ENCODE measurements at places on chromosomes 11 and 22.

DNA sequence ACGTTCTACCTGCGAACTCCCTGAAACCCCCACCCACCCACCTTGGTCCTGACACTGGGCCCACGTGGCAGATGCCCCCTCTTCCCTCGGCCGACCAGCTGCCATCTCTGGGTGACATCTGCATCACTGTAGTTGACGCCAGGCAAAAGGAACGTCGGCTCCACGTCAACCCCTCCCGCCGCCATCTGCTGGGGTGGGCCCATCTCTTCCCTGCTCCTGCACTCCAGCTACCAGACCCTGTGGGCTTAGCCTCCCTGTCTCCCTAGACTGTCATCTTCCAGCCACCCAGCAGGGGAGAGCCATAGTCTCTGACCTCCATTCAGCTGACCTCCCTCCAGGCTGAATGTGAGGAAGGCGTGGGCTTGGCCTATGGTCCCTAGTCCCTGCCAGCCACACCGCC lies 21.4 kb downstream of the CHID1 start:
- DNase-seq = no peak

DNA sequence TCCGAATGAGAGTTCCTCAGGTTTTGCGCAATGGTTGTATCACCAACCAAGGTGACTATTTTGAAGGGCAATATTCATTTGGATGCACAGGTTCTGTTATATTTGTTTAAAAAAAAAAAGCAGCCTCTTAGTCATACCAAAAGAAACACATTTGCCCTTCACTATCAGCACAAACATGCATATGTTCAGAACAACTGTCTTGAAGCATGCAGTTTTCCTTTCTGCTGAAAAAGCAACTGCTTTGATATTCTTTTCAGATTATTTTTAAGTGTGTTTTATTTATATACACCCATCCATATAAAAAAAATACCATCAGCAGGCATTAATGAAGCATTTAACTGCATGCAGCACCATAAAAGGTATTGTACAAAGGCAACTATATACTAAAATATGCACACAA lies 67.8 kb downstream of the RBFOX2 start:
- DNase-seq = no peak

DNA sequence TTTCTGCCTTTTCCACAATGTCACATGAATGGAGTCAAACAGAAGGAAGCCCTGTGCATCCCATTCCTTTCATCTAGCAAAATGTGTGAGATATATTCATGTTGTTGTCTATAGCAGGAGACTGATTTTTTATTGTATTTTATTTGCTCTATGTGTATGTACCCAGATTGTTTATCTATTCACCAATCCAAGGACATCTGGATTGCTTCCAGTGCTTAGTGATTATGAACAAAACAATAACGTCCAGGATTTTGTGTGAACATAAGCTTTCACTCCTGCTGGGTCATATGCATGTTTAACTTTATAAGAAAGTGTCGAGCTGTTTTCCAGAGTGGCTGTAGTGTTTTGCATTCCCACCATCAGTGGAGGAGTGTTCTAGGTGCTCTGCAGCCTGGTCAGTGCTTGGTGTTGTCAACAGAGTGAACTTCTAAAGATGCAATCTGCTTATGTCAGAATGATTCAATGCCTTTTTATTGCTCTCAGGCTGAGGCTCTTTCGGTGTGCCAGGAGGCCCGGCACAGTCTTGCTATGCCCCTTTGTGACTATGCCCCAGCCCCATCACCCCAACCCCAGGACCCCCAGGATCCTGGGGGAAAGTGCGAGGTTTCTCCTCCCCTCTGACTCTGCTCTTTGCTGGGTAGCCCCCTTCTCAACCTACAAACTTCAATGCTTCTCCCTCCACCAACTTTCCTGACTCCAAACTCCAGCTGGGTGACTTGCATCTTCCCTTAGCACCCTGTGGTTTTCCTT lies 19.9 kb upstream of the SYT13 start:
- no peak for DNase-seq

- no peak for DNase-seq
These were observed 2.6 kb upstream of the VWCE start for GRCh38 chr11:61297746-61298145.

DNA sequence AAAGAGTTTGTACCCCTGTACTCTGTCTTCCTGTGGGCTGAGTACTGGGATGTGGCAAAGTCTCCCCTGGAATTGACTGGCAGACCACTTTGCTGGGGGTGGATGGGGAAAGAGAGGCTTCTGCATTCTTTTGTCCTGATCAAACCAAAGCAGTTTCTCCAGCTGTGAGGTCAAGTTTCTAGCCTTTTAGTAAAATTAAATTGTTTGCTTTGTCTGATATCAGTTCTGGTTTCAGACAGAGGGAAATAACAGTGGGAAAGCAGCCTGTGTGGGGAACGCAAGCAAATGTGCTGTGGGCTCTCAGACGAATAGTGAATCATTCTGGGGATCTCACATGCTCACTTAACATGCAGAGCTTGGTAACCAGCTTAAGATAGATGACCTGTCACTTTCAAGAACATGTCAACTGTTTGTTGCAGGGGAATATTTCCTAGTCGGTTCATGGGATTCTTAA lies 151.6 kb downstream of the FAT3 start:
- DNase-seq = peak; percentile 45

DNA sequence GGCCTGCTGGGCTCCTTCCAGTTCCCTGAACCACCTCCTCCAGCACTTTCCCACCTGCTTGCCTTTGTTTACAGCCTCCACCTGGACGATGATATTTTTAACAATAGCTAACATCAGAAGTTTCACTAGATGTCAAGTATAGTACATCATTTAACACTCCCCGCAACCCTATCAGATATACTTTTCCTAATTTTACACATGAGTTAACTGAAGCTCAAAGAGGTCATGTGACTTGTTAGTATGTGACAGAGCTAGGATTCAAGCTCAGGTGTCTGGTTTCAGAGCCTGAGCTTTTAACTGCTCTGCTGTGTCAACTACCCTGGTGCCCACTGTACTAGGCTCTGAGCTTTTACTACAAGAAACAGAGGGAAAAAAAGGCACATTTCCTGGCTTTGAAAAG lies 14.3 kb upstream of the HPX start:
- DNase-seq = no peak

GRCh38 chr22:34055525-34056200 lies 135.4 kb upstream of the LARGE1 start:
- no peak for DNase-seq

- no peak for DNase-seq
These were observed 5.1 kb upstream of the IGSF9B start for GRCh38 chr11:133961890-133962289.

DNA sequence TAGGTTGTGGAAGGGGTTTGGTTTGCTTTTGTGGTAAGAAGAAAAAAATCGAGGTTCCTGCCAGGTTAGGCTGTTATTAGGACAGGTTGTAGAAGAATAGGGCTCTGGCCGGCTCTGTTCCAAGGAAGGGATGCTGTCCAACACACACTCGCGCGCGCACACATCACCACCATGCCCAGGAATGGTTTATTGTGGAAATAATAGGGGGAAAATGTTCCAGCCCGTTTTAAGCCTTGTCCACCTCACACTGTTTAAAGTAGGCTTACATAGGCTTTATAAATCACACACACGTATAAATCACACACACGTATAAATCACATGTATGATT lies 1.2 kb upstream of the ARHGAP20 start:
- no peak for DNase-seq

GRCh38 chr22:19811811-19812771 lies 42.6 kb downstream of the GNB1L start:
- no peak for DNase-seq

DNA sequence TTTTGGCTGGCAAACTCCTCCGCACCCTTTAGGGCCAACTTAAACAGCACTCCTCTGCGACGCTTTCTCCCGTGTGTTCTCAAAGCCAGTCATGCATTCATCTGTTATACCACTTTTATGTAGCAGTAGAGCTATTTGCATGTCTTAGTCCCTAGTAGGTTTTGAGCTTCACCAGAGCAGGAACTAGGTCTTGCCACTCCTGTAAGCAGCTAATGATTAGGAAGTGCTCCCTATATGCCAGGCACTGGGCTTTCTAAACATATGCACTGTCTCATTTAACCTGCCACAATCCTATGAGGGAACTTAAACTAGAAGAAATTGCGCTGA lies 180.8 kb downstream of the DBX1 start:
- DNase-seq = no peak

- DNase-seq = no peak
These were observed at the start of gene MSANTD2 for GRCh38 chr11:124800226-124800929. Gene MSANTD2 (minus strand): TSS chr11:124800406. CDS start chr11:124800380, 26 bp downstream.

DNA sequence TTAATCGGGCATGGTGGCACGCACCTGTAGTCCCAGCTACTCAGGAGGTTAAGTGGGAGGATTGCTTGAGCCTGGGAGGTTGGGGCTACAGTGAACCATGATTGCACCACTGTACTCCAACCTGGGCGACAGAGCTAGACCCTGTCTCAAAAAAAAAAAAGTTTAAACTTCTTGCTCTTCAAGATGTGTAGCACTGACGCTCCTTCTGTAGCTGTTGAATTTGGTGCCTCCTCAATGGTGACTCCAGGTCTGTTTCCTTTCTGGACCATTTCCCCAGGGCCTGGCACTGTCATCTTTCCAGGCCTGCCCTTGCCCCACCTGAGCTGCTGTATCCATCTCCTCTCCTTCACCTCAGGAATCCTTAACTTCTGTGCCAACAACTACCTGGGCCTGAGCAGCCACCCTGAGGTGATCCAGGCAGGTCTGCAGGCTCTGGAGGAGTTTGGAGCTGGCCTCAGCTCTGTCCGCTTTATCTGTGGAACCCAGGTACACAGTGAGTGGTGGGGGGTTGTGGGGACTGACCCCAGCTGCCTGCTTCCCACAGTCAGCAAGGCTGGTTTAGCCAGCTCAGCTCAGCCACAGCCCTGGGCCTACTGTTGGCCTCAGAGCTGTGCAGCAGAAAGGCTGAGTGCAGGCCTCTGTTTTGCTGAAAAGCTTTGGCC lies 2.1 kb downstream of the GCAT start:
- no peak for DNase-seq

- DNase-seq = no peak
These were observed 866.2 kb downstream of the TBC1D22A start for GRCh38 chr22:47628477-47629272.

- no peak for DNase-seq
These were observed 94.1 kb downstream of the SWAP70 start for GRCh38 chr11:9757809-9758636.

- no peak for DNase-seq
These were observed 598 bp downstream of the CABIN1 start for GRCh38 chr22:24011735-24012068.

GRCh38 chr22:22079404-22080148 lies 97.0 kb upstream of the TOP3B start:
- no peak for DNase-seq

GRCh38 chr11:69000391-69000790 lies 12.7 kb downstream of the MRGPRF start:
- DNase-seq = no peak

DNA sequence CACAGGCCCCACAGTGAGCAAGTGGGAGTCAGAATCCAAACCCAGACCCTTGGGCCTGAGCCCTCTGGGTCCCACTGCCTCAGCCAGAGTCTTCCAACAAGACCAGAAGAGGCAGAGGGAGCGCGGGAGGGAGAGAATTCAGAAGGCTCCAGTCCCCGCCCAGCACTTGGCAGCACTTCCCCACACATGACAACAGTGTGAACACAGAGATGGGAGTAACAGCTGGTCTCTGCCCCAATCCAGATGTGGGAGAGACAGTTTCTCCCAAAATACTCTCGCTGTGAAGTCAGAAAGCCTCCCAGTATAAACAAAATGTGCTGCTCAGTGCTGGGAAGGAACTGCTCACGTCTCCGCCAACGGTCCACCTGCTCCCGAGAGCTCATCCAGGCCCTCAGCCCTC lies 219.9 kb downstream of the MN1 start:
- no peak for DNase-seq

DNA sequence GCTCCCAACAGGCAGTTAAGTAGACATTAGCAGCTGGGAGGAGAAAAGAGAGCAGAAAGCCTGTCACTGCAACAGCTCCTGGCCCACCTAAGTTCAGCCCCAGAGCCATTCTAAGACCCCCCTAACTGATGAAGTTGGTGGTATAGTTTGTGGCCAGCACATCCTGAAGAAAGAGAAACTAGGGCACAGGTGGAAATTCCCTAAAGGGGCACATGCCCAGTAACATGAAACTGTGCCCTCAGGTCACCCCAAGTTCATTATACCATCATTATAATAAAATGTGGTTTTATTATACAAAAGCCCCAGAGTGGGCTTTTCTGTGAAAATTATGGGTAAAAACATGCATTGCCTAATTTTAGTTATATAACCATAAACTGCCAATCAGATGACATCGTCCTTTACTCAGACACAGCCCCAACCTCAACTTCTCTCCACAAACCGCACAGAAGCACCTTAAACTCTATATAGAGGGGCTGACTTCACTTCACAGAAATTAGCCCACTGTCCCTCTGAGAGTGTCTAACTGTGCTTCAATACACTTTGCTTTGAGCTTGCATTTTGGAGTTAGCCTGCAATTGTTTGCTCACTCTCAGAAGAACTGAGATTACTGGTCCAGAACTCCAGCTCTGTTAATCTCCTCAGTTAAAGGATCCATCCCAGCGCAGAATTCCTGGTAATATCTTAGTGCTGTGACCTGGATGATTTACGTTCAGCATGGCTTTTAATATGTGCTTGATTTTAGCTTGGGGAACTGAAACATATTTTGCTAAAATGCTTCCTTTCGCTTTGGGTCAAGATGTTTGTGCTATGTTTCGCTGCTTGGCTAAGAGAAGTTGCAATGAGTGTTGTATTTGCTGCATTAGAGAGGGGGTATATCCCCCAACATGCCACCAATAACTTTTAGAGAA lies 1.8 kb upstream of the APOL3 start:
- DNase-seq = no peak

- no peak for DNase-seq
These were observed 471.2 kb upstream of the CNTN5 start for GRCh38 chr11:98549571-98549970.

DNA sequence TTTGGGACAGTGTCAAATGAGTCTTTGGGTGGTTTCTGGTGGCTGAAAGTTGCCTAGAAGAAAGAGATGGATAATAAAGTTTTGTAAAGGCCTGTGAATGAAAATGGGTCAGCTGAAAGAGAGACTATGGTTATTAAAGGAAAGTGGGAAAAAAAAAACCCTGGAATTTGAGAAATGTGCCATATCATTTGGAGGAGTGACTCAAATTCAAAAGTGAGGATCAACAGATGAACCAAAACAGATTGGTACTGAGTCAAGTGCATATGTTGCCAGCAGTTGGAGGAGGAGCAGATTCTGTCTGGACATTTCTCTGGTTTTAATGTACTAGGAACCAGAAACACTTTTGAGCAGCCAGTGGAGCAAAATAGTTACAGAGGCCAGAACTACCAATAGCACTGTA lies 339.8 kb downstream of the KCNA4 start:
- DNase-seq = no peak

DNA sequence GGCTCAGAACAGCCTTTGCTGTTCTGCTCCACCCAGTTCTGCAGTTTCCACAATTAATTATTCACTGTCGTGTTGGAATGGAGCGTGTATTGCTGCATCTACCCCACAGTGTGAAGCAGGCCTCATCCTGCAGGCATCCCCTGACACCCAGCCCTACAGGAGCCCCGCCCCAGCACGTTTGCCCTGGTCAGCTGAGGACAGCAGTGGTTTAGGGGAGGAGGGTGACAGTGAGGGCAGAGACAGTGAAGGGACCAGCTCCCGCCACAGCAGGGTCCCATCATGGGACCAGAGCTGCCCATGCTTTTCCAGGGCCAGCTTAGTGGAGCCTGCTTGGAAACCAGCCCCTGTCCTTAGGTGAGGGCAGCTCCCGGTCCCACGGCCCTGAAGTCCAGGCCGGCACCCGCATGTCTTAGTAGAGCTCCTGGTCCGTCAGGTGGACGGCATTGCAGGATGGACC lies 273.0 kb downstream of the TBC1D22A start:
- DNase-seq = no peak

GRCh38 chr11:34459507-34460162 lies 20.9 kb downstream of the CAT start:
- DNase-seq = no peak

- no peak for DNase-seq
These were observed 6.5 kb downstream of the LYVE1 start for GRCh38 chr11:10561947-10562346.

All from retinal pigment epithelial cell (primary cell).